ENCODE measurements at places on chromosomes 5 and 9.
A peak's percentile ranks its signal among the peaks of the same experiment; 100 is the strongest.

- DNase-seq = no peak
Observed at GRCh38 chr9:87963770-87964169, 10.6 kb downstream of the CDK20 start.

GRCh38 chr9:90578126-90578815 is 64.4 kb downstream of the DIRAS2 start:
- no peak for DNase-seq

- DNase-seq = no peak
Observed at GRCh38 chr5:180350711-180351465, 2.2 kb downstream of the GFPT2 start.

- DNase-seq = peak; percentile 35
Observed at GRCh38 chr9:127311239-127311741, 46.7 kb downstream of the GARNL3 start.

DNA sequence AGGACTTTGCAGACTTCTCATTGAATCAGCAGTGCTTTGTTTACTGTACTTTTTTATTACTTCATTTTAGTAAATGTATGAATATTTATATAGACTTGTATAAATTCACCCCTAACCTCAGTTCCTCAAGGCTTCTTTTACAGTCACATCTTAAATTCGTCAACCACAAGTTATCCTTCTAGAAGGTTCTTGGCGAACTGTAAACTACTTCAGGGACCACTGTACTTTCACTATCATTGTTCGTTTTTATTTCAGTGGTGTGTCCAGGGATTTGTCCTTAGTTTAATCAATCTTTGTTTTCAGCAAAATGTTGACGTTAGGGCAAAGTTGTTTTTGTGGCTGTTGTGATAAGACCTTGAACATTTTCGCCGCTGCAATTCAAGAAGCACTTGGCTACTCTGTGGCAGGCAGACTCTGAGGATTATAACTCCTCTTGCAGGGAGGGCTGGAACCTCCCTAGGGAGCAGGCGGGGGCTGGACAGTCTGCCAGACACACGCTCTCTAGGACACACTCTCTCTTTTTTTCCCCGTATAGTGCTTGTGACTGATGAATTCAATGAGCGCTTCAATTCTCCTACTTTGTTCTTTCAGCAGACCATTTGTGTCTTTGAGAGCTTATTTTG is 252.8 kb downstream of the FBXL7 start:
- DNase-seq = no peak

GRCh38 chr5:151742870-151743294 is 15.5 kb downstream of the ATOX1 start:
- no peak for DNase-seq

- no peak for DNase-seq
Observed at GRCh38 chr5:1026700-1027621, 18.4 kb downstream of the NKD2 start.

GRCh38 chr5:83396662-83397061 is 74.9 kb upstream of the VCAN start:
- no peak for DNase-seq

DNA sequence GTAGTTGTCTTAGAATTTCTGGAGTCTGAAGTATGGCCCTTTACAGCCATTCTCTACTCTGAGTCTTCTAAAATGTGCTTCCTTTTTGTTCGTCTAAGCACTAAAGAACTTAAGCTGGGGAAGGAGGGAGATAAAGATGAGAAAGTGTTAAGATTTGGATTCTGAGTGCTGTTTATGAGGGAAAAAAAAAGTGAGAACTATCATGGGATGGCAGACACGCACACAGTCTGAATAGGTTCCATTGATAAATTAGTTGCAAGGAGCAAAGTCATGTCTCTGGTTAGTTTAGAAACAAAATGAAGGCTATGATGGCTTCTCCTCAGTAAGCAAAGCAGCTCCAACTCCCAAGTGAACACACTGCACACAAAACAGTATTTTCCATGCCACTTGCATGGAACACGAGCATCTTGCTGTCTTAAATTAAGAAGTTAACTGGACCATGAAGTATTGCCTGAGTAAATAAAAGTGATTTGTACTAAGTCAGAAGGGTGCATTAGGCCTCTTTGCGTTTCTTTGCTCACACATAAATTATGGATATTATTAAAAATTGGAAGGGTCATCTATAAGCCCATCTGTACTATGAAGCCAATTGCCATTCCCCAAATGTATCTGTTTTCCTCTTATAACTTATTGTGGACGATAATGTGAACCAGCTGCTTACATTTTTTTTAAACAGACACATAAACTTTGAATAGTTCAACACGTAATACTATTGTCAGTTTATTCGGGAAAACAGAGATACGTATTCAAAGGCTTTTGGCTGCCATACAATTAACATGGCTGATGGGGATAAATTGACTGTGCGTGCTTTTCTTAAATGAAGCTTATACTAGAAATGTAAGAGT is 199.3 kb downstream of the SGCD start:
- no peak for DNase-seq

- DNase-seq = no peak
Observed at GRCh38 chr5:180343110-180343830, 9.9 kb downstream of the GFPT2 start.

GRCh38 chr9:109335929-109336328 is 15.1 kb upstream of the EPB41L4B start:
- DNase-seq = no peak

GRCh38 chr9:75692309-75692708 is 198.2 kb upstream of the PCSK5 start:
- no peak for DNase-seq

DNA sequence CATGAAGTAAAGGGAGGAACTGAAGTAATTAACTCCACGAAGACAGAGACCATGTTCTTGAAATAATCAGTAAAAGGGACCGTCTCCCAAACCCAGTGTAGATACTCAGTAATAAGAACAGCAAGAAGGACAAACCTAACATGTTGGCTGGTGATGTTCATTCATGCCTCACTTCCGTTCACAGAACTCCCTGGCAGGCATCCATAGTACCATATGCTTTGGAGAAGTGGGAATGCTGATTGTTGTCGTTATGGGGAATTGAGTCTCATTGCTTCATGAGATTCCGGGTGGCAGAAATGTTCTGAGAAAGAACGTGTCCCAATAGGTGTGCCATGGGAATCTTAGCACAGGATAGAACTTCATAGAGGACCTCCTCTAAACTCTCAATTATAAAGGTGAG is 452.3 kb downstream of the ZSWIM6 start:
- no peak for DNase-seq

GRCh38 chr5:177499842-177500241 is 2.4 kb upstream of the PDLIM7 start:
- DNase-seq = no peak

GRCh38 chr5:157528036-157528632 is 47.4 kb downstream of the ADAM19 start:
- DNase-seq = no peak

- no peak for DNase-seq
Observed at GRCh38 chr5:145429170-145429569, 406.0 kb downstream of the PRELID2 start.

- no peak for DNase-seq
Observed at GRCh38 chr5:123438902-123439301, 15.7 kb upstream of the CEP120 start.

DNA sequence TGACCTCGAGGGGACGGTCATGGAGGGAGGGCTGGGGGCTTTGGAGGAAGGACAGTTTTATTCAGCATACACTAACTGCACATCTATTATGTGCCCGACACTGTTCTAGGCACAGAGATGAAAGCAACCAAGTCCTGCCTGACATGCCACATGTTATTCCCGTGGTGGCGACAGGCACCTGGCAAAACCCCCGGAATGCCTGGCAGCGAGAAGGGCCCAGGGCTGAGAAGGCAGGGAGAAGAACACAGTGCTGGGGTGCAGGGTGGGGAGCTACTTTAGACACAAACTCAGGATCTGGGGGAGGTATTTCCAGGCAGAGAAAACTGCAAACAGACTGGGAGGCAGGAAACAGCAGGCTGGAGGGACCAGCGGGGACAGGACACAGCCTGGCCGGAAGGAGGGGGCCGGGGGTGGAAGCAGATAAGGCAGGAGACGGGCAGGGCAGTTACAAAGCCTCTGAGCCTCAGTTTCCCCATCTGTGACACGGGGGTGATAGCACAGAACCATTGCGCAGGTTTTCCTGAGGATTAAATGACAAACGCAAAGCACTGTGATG is 77.7 kb downstream of the STK10 start:
- DNase-seq = no peak

DNA sequence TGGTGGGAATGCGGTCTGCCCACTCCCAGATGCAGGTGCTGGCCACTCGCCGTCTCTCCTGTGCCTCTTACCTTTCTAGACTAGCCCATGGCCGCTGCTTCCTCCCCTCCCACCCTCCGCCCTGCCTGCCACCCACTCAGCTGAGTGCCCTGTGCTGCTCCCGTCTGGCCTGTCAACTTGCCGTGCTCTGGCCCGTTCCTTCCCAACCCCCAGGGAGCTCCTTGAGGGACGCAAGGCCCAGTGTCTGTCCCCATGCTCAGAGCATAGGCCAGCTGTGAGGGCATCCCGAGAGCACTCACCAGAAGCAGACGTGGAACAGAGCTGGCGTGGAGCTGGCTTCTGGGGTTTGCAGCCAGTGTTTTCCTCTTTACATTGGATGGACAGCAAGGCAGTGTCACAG is 20.2 kb downstream of the HNRNPH1 start:
- DNase-seq = no peak

GRCh38 chr9:138028596-138028995 is 151.0 kb downstream of the CACNA1B start:
- DNase-seq = no peak

- no peak for DNase-seq
Observed at GRCh38 chr9:134908524-134909309, 9.0 kb downstream of the FCN1 start.

- DNase-seq = no peak
Observed at GRCh38 chr5:146744068-146744745, 134.3 kb downstream of the PPP2R2B start.

DNA sequence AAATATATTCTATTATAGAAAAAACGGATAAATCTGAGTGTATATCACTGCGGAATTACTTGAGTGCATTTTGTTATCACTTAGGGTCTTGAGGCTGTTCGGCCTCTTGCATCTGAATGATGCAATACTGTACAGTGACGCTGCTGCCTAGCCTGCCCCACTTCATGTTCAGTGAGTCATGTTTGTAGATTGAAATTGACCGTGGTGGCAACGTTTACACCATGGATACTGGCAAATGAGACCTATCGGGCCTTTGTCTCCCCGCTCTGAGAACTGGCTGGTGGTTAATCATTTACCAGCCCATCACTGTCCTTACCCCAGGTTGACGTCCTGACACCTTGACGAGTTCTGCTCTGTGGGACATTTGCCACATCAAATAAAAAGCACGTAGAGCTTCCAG is 510.1 kb upstream of the ADAMTS16 start:
- DNase-seq = no peak

DNA sequence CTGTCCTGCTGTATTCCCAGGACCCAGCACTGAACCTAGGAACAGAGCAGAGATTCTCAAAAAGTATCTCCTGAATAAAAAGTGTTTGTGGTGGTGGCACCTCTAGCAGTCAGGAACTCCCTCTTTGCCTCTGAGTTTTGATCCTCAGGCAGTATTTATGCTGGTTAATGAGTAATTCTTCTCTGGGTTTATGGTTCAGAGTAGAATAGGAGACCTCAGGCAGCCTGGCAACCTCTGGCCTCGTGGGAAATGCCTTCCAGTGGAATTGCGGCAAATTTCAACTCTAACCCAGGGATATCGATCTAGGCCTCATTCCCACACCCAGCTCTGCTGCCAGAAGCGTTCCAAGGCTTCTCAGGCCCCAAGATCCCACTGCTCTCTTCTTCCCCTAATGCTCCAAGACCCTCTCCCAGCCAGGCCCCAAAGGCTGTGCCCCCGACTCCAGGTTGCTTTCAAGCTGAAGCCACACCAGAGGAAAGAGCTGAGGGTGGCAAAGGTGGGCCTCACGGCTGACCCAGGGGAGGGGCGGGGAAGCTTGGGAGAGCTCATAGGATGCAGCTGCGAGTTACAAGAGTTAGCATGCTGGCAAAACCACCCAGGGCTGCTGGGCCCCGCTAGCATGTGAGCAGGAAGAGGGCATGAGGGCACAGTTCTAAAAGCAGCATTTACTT is 10.9 kb upstream of the HDHD3 start:
- no peak for DNase-seq

GRCh38 chr9:26789959-26790358 is 102.6 kb downstream of the CAAP1 start:
- DNase-seq = no peak

Measured in activated CD4-positive, alpha-beta T cell treated with anti-CD3 and anti-CD28 coated beads for 24 hours (primary cell).